Anterior cingulate cortex (tissue), 58 donors: ENCODE measurements at places on chromosomes 1 and 21.

DNA sequence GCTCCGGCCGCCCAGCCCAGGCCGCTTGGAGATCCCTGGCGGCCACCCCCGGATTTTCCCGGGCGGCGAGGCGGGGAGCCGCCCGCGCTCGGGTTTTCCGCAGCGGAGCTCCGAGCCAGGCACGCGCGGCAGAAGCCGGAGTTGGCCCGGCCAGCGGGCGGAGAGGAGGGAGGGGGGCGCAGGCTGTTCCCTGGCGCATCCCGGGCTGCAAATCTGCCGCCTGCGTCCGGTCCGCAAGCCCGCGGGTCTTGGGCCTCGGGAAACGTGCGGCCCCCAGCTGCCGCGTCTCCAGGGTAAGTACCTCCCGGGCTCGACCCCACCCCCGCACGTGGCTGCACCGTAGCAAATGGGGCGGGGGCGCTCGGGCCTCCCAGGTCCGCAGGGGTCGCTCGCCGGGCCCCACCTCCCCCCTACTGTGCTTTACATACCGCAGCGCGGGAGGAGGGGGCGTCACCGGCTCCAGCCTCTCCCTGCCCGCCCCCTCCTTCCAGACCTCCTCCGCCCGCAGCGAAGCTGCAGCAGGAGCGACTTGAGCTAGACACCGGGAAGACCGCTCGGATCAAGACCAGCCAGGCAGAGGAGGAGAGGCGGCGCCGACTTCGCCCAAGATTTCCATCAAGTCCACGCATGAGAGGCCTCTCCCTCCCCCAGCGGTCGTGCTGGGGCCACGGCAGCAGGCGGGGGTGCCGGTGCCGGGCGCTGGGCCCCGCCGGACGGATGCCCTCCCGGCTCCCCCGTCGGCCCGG, 1.6 kb downstream of the TMEM200B start:
- DNase-seq = no peak

DNA sequence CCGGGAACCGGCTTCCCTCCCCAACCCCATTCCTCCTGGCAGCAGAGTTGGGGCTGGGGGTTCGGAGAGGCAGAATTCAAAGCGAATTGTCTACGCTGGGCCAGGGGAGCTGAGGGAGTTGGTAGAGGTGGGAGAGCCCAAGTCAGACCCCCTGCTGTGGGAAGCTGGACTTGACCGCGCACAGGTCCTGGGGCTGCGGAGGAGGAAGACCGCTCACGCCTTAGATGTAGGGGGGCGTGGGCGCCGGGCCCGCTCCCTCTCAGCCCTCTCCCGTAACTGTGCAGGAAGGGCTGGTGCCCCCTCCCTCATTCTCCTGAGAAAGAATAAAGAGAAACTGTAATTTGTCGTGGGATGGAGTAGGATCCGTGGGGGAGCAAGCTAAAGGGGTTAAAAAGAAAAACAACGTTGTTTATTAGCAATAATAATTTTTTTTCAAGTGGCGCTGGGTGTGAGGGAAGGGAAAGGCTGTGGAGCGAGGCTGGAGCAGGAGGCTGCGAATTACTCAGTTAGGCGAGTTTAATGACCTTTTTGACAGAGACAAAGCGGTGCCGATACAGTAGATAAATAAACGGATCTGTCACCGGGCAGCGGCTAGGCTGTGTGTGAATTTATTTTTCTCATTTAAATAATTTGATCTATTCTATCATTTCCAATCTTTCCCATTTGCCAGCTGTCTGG, 838 bp upstream of the GRIK3 start:
- DNase-seq = no peak

GRCh38 chr1:198892065-198892464, 253.2 kb downstream of the PTPRC start:
- no peak for DNase-seq

DNA sequence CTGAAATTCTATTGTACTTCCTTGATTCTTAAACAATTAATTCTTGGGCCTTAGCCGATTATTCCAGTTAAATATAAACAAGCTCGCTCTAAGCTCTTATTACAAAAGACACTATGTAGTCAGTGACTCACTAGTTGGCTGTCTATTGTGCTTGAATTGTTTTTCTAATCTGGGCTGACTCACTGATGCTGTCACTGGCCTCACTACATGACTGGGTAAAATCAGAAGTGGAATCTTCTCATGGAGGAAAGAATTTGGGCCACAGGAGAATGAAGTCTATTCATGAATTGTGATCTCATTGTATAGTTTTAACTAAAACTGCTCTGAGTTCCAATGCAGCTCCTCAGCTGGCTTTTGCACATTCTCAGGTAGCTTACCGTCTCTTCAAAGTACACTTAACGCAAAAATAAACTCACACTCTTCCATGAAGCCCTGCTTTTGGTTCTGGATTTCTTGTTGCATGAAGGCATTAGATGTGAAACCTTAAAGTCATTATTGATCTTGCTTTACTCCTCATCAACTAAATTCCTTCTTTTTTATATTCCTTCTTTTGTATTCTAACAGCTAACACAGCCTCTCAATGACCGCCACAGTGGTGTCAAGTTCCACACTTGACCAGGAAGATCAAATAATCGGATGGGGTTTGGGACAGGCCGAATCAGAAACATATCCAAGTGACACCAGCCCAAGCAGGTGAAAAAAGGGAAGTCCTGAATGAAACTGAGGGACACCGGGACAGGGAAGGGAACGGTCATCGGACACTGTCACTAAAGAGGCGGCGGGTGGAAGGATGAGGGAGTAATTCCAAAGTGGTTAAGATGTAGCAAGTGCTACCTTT, 80.9 kb upstream of the LBR start:
- DNase-seq = peak; percentile 35

DNA sequence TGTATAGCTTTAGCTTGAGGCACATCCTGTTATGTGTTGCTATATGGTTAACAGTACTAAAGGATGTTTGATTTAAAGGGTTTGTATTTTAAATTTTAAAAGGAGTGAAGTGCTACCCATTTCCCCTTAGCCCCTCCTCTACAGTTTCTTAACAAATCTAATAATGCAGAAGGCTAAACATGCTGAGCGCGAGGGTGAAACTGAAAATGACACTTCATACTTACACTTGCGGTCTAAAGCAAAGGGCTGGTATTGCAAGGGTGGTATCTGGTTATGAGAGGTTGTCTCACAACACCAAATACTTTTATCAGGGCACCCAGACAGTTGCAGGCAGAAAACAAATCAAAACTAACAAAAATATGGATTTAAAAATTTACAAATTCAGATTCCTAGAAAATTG, 172.3 kb downstream of the SIPA1L2 start:
- no peak for DNase-seq

DNA sequence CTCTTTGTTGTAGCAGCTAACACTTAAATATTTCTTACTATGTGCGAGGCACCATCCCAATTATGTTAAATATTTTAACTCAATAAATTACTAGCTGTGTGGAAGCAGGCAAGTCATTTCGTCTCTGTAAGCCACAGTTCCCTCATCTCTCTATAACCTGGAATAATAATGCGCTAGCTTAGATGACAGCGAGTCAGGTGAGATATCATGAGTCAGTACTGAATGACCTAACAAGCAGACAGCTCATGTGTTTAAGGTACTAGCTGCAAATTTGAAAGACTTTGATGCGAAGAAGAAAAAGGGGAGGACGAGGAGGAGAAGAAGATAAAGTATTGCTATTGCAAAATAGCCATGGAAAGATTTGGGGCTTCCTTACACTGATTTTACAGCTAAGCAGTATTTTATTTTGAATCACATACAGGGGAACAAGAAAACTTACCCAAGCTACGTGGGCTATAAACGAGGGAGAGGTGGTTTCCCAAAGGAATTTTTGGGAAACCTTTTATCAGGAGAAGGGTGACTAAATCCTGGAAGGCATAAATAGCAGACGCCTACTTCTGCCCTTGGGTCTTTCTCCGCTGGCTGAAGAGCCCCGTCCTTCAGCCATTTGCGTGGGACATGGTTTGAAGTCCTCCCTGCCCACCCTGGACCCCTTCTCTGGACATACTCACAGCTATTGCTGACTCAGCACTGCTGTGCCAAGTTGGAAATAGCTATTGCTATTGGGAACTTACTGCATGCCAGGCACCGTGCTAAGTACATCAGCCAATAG, 8.9 kb downstream of the CITED4 start:
- no peak for DNase-seq

GRCh38 chr1:240056350-240056749, 35.3 kb upstream of the FMN2 start:
- DNase-seq = no peak

DNA sequence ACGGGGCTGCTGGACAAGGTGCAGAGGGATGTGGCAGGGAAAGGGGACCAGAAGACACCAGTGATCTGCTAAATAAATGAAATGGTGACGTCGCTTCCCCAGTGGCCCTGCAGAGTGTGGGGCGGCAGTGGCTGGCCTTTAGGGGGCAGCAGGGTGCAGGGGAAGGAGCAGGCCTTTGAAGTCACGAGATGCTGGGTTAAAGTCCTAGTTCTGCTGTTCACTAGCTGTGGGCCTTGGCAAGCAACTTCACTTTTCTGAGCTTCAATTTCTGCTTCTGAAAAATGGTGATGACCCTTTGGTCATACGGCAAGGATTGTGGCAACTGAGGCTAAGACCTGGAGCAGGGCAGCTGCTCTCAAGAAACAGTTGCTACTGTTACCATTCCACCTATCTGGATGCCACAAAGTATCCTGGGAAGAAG, 9.2 kb upstream of the GALE start:
- DNase-seq = no peak

- no peak for DNase-seq
Measured at GRCh38 chr1:224502459-224503160, 68.0 kb upstream of the WDR26 start.

DNA sequence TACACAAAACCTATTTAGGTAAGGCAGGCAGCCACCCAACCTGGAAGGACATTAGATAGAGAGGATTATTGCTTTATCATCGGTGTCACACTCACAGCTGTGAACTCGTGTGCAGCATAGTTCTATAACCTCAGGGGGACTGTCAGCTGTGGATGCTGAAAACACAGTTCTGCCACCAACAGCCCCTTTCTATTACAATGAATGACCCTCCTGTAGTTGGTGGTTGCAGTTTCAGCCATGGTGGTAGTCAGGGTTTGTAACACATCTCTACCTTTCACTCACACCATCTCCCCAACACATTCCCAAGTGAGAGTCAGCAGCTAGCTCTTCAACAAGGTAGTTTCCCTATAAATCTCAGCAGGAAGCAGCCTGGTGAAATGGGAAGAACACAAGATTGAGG, 136.8 kb downstream of the ZC3H11B start:
- DNase-seq = no peak

DNA sequence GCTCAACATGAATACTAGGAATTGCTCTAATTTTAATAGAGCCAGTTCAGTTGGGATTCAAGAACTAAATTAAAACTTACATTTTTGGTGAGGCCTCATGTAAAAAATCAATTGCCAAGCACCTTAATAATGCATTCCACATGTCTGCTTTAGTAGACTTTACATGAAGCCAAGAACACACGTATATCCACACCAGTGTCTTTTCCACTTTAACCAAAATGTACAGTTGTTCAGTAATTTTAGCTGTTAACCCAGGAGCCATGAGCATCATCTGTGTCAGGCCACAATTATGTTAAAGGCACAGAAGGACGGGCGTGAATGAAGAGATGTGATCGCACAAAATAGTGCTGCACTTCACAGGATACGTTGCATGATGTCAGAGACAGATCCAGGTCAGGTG, 136.7 kb downstream of the TLR5 start:
- DNase-seq = no peak

DNA sequence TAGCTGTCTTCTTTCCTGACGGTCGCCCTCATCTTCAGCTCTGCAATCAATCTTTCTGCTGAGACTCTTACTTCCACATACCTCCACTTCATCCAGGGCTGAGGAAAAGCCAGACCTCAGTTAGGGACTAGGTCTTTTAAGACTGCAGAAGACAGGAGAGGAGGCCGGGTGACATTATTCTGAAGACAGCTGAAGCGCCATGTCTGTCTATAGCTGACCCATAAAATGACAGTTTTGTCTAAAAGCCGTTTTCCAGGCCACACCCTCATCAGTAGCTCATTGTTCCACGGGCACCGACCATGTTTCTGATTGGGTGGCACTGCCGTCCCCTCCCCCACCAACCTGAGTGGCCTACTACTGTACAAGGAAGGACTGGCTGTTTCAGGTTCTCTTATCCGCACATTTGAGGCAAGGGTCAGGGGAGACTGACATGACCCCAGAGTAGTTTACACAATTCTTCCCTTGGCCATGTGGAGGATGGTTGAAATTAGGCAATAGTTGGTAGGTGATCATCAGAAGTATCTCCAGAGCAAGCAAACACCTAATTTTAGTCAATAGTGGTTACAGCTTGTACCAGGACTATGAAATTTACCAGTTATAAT, at the start of gene ADCY10:
TSS of gene ADCY10 (minus strand) at position 240 of the 602 bp plus-strand sequence. CDS start 8,994 bp downstream, outside the sequence.
- DNase-seq = no peak

GRCh38 chr1:108503062-108503733, 53.1 kb downstream of the NBPF6 start:
- DNase-seq = no peak

GRCh38 chr21:46111193-46111571, 13.3 kb downstream of the COL6A2 start:
- DNase-seq = no peak

DNA sequence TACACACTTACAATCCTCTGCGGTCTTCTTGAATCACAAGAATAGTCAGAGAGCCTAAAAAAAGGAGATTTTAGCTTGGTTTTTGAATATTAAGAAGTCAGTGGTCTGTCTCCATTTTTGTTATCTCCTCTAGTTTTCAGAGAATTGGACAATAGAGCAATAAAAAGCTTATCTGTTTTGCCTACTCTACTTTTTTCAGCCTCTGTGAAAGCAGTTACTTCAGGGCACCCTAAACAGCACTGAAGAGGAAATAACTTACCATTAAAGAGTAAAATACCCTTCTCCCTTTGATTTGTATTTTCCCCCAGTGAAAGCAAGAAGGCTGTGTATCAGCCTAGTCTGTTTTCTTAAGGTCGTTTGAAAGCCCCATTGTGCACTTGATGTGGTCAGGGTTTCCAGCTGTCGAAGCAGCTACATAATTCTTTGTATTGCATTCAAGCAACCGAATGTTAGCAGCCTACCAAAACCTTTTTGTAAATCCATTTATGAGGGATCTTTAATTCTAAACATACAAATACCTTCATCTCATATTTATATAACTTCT, 1.0 kb downstream of the NTMT2 start:
- no peak for DNase-seq

GRCh38 chr1:2606881-2607621, 20.5 kb downstream of the PRXL2B start:
- DNase-seq = no peak

- DNase-seq = no peak
Measured at GRCh38 chr1:107789817-107790524, 175.0 kb downstream of the VAV3 start.

GRCh38 chr1:117301901-117302300, 65.3 kb upstream of the MAN1A2 start:
- no peak for DNase-seq

GRCh38 chr1:6365047-6365446, 28.5 kb downstream of the ACOT7 start:
- DNase-seq = no peak

- peak; percentile 41 for DNase-seq
Measured at GRCh38 chr1:35718492-35719336, at the start of gene C1orf216. Gene C1orf216, minus strand, starts transcription at chr1:35718884. Its CDS starts 2,563 bp downstream, at chr1:35716321.

DNA sequence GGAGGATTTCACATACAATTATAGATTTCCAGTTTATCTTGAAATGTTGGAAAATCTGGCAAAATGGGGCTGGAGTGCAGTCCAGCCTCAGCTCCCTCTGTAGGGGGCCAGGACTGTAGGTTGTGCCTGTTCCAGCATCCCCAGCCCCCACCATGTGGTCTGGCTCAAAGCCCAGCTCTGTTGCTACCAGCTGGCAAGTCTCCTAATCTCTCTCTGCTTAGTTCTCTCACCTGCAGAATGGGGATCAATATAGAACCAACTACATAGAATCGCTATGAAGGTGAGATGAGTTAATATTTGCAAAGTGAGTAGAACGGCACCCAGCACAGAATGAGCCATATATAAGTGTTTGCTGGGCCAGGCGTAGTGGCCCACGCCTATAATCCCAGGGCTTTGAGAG, 50.0 kb upstream of the TARDBP start:
- no peak for DNase-seq

- DNase-seq = no peak
Measured at GRCh38 chr1:5403935-5404334, 588.3 kb downstream of the NPHP4 start.
